ENCODE measurements at places on chromosomes 11 and 22.

DNA sequence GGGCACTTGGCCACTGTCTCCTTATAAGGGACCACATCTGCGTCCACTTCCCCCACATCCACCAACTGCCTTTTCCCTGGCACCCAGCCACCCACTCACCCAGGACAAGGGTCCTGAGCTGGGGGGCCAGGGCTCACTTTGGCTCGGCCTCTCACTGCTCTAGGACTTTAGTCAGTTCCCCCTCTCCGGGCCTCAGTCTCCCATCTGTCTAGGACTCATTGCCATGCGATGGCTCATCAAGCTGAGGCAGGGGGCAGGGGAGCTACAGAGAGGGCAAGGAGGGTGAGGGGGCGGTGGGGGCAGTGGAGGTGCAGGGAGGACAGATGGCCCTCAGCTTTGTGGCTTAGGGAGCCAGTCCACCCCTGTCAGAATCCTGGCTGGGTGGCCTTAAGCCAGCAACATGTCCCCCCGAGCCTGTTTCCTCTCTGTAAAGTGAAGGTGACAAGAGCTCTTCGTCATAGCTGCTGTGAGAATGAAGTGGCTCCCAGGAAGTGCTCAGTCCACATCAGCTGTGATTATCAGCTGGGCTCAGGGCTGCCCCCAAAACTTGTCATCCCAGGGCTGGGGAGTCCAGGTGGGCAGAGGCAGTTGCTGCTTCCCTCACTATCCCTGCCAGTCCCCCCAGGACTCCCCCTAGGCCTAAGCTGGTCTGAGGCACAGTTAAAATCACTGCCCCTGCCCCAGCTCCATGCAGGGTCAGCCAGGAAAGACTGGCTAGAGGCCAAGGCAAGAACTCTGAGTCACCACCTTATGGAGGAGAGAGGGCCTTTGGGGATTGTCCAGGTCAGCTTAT is 14.9 kb downstream of the RAC2 start:
- peak; percentile 47 for DNase-seq

DNA sequence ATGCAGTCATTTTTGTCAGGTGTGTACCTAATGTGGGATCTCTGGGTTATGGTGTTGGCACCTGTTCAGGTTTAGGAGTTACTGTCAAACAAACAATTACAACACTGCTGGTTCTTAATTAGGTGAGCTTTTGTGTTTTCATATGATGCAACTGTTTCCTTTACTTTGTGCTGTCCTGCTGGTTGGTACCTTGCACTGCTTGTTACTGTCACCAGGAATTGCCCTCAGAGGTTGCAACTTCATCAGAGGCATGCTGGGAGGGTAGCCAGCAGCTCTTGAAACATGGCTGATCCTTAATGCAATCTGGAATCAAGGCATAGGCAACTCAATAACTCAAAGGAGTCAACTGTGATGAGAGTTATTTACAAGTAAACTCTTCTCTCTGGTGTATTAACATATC is 400.3 kb downstream of the MIAT start:
- DNase-seq = no peak

DNA sequence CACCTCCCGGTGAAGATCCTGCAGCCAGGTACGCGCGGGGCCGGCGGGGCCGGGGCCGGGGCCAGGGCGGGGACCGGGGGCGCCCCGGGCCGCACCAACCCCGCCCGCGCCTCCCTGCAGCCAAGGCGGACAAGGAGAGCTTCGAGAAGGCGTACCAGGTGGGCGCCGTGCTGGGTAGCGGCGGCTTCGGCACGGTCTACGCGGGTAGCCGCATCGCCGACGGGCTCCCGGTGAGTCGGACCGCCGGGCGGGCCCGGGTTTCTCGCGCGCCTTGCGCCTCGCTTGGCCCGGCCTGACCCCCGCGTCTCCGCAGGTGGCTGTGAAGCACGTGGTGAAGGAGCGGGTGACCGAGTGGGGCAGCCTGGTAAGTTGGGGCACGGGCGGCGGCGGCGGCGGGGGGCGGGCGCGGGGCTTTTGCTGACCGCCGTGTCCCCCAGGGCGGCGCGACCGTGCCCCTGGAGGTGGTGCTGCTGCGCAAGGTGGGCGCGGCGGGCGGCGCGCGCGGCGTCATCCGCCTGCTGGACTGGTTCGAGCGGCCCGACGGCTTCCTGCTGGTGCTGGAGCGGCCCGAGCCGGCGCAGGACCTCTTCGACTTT is 531 bp downstream of the PIM3 start:
- DNase-seq = peak; percentile 36

GRCh38 chr11:63022441-63022840 is 6.8 kb upstream of the SLC22A8 start:
- DNase-seq = no peak

- DNase-seq = no peak
Observed at GRCh38 chr22:28252539-28252938, 333.5 kb upstream of the PITPNB start.

GRCh38 chr11:73856031-73856567 is 20.5 kb downstream of the COA4 start:
- no peak for DNase-seq

- no peak for DNase-seq
Observed at GRCh38 chr11:3946455-3947017, 91.1 kb downstream of the STIM1 start.

GRCh38 chr11:34052608-34053160 is 1.2 kb downstream of the CAPRIN1 start:
- no peak for DNase-seq

- DNase-seq = no peak
Observed at GRCh38 chr11:73894725-73895335, 18.0 kb downstream of the PAAF1 start.

DNA sequence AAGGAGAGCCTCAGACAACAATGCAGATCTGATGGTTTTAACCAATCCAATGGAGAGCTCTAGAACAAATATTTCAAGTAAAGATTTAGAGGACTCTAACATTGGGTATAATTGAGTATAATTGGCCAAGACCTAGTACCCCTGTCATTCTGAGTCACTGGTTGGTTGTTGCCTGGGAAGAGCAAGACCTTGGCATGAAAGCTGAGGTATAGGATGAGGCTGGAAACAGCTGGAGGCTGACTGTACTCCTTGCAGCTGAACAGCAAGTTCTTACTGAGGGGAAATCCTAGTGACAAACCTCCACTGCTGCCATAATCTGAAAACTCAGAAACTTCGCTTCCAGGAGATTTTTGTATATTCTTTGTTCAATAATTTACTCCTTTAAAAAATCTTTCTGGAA is 54.3 kb upstream of the MUC15 start:
- DNase-seq = peak; percentile 13

GRCh38 chr22:50228366-50228765 is 16.5 kb downstream of the TUBGCP6 start:
- no peak for DNase-seq

All from A549 (cell line).